Frontal cortex (tissue), 4 donors: ENCODE measurements at places on chromosomes 4 and X. TPM values are rescaled to one million over a fixed set of nuclear protein-coding genes. Genes with fewer than 3 reads are reported as not detected.

- DNase-seq = no peak
These were observed 8.2 kb downstream of the ARHGAP4 start for GRCh38 chrX:153917869-153918268.

- DNase-seq = no peak
These were observed 15.6 kb downstream of the PJA1 start for GRCh38 chrX:69149466-69150280.

DNA sequence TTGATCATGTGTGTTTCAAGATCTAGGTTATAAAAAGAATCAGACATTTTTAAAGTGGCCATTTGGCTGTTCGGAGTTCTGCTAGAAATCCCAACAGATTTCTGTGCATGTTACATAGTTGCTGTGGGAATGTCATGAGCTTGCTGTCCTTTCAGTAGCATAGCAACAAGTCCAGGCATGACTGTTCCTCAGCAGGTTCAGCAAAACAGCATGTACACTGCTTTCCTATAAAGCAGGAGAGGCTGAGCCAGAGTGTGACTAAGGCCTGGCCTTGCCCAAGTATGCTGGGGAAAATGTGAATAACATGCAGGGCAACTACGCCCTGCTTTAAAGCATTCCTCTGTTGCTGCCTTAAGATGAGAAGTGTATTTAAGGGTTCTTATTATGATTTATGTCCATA is 217.1 kb upstream of the SMIM31 start:
- no peak for DNase-seq

DNA sequence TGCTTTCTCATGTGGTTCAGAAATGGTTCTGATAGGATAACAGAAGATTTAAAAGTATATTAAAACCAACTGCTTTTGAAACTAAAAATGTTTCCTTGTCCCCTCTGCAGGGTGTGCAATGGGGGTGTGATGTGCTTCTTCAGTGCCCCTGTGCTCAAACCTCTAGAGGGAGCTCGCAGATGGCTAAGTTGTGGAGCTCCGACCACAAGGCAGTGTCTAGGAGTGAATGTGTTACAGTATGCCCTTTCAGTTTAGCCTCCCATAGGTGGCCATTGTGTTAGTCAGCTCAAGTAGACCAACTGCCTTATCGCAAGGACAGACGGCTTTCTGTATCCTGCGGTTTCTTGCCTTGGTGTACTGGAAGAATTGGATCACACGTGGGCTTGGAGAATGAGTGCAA is 130.5 kb downstream of the TENT5D start:
- DNase-seq = no peak

DNA sequence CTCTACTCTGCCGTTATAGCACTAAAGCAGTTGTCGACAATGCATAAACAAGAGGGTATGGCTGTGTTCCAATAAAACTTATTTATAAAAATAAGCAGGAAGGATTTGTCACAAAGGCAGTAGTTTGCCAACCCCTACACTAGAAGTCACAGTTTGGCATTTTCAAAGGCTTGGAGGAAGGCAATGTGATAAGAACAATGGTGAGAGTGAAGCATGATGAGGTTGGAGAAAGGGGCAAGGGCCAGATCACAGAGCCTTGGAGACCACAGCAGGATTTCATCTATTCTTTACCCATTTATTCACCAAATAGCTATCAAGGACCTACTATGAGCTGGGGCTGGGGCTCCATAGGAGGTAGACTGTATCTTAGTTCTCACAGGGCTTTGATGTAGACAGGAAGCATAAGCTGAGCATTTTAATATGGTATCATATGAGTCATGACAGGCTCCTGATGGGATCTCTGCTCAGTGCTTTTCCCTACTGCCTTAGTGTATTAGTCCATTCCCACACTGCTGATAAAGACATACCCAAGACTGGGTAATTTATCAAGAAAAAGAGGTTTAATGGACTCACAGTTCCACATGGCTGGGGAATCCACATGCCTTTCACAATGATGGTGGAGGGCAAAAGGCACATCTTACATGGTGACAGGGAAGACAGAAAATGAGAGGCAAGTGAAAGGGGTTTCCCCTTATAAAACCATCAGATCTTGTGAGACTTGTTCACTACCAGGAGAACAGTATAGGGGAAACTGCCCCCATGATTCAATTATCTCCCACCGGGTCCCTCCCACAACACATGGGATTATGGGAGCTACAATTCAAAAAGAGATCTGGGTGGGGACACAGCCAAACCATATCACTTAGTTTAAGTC is 58.9 kb downstream of the PPM1K start:
- no peak for DNase-seq

DNA sequence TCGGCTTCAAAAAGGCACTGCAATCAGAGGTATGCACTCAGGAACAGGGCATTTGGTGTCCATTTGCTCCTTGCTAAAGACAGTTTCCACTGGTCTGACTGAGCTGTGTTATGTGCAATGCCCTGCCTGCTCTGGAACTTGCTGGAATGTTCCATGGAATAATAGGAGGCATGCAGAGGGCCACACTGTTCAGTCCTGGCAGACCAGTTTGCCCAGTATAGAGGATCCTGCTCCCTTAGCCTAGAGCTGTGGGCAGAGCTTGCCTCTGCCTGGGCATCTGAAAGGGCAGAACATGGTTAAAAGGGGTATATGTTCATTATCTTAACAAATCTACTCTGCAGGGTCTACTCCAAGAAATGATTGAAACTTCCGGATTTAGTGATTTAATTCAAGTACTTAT is 27.8 kb upstream of the CD99L2 start:
- no peak for DNase-seq

GRCh38 chr4:85482010-85482738 is 7.2 kb downstream of the ARHGAP24 start:
- DNase-seq = no peak

- DNase-seq = no peak
These were observed 848 bp upstream of the KCND1 start for GRCh38 chrX:48972220-48973164.

DNA sequence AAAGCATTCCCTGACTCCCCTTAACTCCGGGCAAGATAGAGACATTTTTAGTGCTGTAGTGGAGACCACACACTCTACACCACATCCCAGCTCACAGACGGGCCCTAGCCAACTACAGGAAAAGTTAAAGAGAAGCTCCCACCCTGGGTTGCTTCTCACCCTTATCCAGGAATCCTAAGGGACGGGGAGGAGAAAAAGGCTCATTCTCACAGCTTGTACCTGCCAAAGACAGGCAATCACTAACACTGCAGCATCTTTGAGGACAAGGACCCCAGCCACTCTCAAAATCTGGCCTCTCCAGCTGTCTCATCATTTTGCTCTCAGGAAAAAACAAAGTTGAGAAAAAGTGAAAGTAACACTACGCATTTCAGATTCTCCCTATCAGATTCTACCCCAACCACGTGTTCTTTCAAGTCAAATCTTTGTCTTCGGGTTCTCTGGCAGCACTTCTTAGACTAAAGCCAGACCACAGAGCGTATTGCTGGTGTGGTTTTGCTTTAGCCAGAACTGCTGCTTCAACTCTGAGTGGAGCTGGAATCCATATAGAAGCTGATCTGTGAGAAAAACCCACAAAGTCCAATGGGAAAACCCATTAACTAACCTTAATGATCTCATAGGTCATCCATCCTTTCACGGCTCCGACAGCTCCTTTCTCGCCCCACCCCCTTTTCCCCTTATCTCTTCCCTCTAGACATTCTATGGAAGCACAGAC is 605.9 kb upstream of the DIPK2B start:
- no peak for DNase-seq

- no peak for DNase-seq
These were observed 82.8 kb downstream of the TAB3 start for GRCh38 chrX:30806187-30806728.

GRCh38 chrX:136192839-136193414 is 45.6 kb downstream of the FHL1 start:
- DNase-seq = no peak

- DNase-seq = no peak
These were observed 3.4 kb upstream of the MRPL1 start for GRCh38 chr4:77859256-77859655.

DNA sequence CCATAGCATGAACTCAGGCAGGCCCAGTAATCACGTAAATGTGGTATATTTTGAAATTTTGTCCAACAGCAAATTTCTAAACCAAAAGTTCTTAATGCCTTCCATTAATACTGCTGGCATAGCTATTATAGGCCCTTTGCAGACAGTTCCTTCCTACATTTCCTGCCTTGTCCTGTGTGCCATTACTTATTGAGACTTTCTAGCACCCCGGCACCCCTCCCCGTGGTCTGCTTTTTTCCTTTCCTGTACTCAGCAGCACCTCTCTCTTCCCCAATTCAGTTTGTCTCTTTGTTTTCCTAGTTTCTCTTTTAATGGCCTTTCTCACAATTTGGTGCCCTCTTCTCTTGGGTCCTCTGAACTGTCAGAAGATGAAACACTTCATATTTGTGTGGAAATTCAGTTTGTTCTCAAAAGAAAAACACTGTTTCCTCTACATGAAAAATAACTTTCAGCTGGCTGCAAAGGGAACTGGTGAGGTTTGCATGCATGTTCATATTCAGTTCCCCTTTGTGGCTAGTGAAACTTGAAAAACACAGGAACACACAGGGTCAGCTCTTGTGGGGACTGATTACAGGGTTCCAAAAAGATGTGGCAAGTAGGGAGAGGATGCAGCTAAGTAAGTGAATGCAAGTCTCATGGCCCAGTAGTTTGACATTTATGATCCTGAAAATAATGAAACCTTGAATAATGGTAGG is 17.1 kb downstream of the GPR34 start:
- DNase-seq = no peak

DNA sequence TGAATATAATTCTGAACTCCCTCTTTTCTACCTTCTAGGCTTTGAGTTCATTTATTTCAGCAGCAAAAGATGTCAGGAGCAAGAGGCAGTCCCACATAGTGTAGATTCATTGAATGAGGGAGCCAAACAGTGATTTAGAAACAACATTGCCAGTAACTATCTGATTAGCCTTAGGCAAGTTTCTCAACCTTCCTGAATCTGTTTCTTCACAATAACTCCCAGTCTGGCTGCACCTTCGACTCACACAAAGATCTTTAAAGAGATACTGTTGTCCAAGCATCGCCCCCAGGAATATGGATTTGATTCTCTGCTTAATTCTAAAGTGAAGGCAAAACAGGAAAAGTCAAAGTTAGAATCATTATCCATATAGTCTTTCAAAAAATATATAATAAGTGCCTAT is 1026.2 kb downstream of the DMD start:
- DNase-seq = no peak

DNA sequence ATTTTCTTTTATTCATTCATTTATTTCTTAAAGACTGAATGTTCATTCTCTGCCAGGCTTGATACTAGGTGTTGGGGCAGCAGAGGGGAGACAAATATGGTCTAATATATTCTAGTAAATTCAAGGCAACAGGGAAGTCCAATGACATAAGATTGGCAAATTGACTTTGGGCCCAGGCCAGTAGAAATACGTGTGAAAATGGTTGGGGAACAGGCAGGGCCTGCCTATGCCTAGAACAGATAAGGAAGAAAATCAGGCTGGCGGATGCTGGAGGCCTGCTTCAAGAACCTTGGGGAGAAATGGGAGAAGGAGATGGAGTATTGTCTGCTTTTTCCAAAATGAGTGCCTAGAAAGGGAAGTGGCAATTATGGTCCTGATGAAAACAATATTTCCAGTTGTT is 108.6 kb downstream of the RTL5 start:
- DNase-seq = no peak

GRCh38 chr4:154595807-154596206 is 5.3 kb upstream of the FGA start:
- DNase-seq = no peak

DNA sequence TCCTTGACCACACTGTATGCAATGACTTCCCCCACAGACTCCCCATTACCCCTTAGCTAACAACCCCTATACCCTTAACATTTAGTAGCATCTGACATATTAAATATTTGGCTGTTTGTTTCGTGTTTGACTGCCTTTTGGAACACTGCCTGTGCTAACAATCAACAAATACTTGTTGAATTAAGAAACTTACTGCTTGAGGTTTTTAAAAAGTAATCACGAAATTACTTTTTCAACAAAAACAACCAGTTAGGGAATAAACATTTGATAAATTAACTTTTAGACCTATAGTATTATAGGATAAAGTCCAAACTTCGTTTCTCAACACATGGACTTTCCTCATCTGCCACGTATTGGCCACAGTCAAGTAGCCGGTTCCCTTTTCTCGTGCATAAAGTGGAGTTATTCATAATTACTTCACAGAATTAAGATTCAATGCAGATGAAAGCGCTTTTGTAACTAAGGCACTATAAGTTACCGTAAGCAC is 555 bp upstream of the ELMOD2 start:
- no peak for DNase-seq

DNA sequence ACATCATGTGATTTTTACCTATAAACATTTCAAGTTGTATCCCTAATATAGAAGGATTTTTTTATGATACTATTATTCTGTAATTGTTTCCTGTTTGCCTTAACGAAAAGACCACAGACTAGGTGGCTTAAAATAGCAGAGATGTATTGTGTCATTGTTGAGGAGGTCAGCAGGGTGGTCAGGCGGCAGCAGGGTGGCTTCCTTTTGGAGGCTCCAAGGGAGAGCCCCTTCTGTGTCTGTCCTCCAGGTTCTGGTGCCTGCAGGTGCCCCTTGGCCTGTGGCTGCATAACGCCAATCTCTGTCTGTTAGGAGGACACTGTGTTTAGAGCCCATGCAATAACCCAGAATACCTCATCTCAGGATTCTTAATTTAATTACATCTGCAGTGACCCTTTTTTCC is 118.1 kb downstream of the TBL1X start:
- DNase-seq = no peak

- DNase-seq = no peak
These were observed 113.8 kb upstream of the WDR17 start for GRCh38 chr4:175951794-175952193.

DNA sequence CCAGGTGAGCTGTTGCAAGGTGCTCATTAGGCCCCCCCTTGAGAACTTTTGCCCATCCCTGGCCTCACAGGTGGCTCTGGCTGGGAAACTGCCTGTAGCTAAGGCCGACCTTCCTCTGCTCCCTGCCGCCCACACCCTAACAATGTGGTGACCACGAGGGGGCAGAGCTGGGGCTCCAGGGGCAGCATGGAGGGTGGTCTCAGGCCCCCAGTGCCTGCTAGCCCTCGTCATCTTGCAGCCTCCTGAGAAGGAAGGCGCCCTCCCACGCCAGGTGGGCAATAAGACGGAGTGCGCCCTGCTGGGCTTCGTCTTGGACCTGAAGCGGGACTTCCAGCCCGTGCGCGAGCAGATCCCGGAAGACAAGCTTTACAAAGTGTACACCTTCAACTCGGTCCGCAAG is 32.4 kb downstream of the ATP2B3 start:
- DNase-seq = no peak

- DNase-seq = no peak
These were observed 589 bp upstream of the NEUROG2 start for GRCh38 chr4:112516471-112517066.

GRCh38 chr4:111046811-111047210 is 423.9 kb upstream of the PITX2 start:
- DNase-seq = no peak

TMPRSS11D gene
- not detected for total RNA-seq

EFHC2 gene
- 2.0 TPM for total RNA-seq

POLR2B gene
- 247 TPM for total RNA-seq

NUP62CL gene
- total RNA-seq = 1.6 TPM

TCEAL6 gene
- 9.4 TPM for total RNA-seq

ADAM29 gene
- total RNA-seq = 0.41 TPM
